ENCODE measurements at places on chromosomes 6 and 20.

DNA sequence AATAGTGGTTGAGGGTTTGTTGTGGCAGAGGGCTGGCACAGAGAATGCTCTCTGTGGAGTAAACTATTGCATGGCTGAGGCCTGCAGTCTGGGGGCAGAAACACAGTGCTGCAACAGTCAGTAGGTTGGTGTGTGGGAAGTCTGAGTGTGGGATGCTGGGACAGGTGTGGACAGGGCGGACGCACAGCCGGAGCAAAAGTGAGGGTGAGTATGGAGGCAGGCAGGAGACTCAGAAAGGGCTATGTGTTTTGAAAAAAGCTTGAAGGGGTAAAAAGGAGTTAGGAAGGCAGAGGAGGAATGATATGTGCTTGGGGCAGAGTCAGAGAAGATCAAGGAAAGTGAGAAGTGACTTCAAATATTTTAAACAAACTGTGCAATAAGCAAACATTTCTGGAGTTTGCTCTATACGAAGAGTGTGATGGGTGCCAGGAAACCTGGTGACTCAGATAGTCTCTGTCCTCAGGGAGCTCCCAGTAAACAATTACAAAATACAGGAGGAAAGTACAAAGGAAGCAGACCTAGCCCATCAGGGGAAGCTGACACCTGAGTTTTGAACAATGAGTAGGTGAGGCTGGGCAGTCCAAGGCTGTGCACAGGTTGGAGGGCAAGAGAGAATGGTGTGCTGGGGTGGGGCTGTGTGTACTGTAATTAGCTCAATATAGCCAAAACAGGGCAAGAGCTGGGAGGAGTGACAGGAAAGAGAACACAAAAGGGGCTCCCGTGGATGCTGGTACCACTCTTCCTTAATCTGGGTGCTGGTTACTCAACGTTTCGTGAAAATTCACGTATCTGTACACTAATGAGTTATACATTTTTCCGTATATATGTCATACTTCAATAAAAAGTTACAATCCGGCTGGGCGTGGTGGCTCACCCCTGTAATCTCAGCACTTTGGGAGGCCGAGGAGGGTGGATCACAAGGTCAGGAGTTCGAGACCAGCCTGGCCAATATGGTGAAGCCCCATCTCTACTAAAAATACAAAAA lies 55.2 kb downstream of the PIGU start:
- DNase-seq, result peak; percentile 23

- no peak for DNase-seq
Observed at GRCh38 chr20:33851842-33852466, 40.8 kb downstream of the CHMP4B start.

DNA sequence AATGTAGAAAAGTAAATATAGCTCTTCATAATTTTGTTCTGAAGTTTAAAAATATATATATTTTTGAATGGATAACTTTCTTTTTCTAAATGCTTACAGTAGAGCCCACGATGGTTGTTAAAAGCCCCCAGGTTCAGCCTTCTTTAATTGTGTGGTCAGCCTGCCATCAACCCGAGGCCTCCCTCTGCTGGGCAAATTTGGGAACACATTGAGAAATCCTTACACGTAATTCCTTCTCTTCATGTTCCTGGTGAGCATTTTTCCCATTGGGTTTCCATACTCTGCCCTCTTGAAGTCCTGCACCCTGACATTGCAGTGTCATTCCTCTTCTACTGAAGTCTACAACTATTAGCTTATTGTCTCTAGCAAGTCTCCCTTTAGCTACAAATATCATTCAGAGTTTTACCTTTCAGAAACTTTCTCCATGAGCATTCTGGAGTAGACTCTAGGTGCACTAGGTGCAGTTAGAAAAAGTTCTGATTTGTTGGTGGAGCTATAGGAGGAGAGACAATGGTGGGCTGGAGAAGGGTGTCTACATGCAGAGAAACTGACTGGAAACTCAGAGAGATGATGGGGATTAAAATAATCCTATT lies 40.6 kb downstream of the TRIM38 start:
- peak; percentile 79 for DNase-seq

GRCh38 chr6:88997327-88997726 lies 33.9 kb upstream of the RNGTT start:
- no peak for DNase-seq

DNA sequence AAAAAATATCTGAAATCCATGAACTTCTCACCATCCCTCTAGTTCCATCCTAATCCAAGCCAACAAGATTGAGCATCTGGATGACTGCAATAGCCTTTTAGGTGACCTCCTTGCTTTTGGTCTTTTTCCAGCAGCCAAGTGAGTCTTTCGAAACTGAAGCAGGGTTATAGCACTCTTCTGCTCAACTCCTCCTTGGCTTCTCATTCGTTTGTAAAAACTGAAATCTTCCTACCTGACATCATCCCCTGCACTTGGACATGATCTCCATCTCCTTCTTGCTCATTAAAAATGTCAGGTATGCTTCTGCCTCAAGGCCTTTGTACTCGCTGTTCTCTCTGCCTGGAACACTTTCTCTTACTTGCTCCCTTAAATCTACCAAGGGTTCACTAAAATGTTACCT lies 46.0 kb downstream of the STX7 start:
- DNase-seq, result no peak

DNA sequence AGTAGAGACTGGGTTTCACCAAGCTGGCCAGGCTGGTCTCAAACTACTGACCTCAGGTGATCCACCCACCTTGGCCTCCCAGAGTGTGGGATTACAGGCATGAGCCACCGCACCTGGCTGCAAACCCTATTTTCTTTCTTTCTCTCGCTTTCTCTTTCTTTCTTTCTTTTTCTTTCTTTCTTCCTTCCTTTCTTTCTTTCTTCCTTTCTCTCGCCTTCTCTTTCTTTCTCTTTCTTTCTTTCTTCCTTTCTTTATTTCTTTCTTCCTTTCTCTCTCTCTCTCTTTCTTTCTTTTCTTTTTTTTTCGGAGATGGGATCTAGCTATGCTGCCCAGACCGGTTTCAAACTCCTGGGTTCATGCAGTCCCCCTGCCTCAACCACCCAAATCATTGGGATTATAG lies 47.0 kb upstream of the TGM3 start:
- DNase-seq, result no peak

Measured in AG08395 (cell line).